ENCODE measurements at places on chromosomes 1 and 21.

GRCh38 chr1:204652497-204652896 lies 33.0 kb downstream of the LRRN2 start:
- DNase-seq = no peak

GRCh38 chr1:42767510-42768000 lies 506 bp downstream of the C1orf50 start:
- DNase-seq = no peak

DNA sequence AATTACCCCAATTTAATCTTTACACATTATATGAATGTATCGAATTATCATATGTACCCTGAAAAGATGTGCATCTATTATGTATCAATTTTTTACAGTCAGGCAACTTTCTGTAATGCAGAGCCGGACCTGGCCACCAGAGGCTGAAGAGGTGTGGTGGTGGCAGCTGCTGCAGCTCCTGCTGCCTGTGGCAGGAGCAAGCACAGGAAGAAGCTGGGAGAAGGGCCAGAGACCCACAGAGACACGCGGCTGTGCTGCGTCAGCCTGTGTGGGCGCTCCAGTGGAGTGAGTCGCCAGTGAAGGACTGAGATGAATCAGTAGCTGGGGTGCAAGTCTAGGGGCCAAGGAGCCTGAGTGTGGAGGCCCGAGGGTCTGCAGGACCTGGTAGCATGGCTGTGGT lies 74.3 kb upstream of the COG2 start:
- peak; percentile 25 for DNase-seq

DNA sequence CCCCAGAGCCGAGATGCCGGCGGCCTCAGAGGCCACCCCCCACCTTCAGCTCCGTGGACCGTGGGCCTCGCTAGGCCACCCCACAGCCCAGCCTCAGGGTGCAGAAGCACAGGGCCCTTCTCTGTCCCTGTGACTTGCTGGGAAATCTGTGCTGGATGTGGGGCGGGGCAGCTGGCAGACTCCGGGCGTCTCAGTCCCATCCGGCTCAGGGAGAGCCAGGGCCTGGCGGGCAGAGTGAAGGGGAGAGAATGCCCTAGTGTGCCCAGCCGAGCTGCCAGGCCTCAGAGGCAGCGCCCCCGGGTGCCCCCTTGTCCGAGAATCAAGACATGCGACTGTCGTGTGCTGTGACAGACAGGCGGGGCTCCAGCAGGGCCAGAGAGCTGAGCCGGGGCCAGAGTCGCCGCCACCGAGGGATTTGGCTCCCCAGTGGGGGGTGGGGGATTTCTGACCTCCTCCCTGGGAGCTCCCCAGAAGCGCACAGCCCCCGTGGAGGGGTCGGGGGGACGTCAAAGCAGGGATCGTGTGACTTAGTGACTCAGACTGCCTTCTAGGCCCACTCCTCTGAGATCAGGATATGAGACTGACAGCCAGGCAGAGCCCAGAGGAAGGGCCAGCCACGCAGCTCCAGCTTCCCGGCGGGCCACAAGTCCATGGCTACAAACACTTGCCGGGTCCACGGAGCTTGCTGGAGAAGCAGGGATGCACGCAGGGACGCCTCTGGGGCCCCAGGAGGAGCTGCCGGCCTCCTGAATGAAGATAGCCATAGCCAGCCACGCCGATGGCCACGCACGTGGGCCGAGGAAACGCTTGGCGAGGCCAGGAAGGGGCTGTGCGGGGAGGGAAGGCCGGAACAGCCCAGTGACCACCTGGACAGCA lies 11.9 kb downstream of the COL6A1 start:
- no peak for DNase-seq
